Left ventricle myocardium inferior (tissue), 1 donor: ENCODE measurements at places on chromosomes 2 and 18. TPM values are rescaled to one million over a fixed set of nuclear protein-coding genes. Genes with fewer than 3 reads are reported as not detected.

- peaks cover 58% of the 10 kb centered on the region for H3K4me1 ChIP-seq
- H3K27ac ChIP-seq = no peak overlapping the region
- no peaks in the 10 kb centered on the region for H3K27me3 ChIP-seq
- DNase-seq = no peak
- H3K36me3 ChIP-seq = peaks cover 6% of the 10 kb centered on the region
- no peak overlapping the region for H3K4me3 ChIP-seq
Observed at GRCh38 chr2:29117636-29118303, 2.6 kb downstream of the CLIP4 start.

- no peak for DNase-seq
- no peaks in the 10 kb centered on the region for H3K27me3 ChIP-seq
- no peak overlapping the region for H3K4me3 ChIP-seq
- no peak overlapping the region for H3K27ac ChIP-seq
- no peaks in the 10 kb centered on the region for H3K4me1 ChIP-seq
- H3K36me3 ChIP-seq = no peaks in the 10 kb centered on the region
Observed at GRCh38 chr2:204706939-204707338, 161.7 kb downstream of the PARD3B start.

DNA sequence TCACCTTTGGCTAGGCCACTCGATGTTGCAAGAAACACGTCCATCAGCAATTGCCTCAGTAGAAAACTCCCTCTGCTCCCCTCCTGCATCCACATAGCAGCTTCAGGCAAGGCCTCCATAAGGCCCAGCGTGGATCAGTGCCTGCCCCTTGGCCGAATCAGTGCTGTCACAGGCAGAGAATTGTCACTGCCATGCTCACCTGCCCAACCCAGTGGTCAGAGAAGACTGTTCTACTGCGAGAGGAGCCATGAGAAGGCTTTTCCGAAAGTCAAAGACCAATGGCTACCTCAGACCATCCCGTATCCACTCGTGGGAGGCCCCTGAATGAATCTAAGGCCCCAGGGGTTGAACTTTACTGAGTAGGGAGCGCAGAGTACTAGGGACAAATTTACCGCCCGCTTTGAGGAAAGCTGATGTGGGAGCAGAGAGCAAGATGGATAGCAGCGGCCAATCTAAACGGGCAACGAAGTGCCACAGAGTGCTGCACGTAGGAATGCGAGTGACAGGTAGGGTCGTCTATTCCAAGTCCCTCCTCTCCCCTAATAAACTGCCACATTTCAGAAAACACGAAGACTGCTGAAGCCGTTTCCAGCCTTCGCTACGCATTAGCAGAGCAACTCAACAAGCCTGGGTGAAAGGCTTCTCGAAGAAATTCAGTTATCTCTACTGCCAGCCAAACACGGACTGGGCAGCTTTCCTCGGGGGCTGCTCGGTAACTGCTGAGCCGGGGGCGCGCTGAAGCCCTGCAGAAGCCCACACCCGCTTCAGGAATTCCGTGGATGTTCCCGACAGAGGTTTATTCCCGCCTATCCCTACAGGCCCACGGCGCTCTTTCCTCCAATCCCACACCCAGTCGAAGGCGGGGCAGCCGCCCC lies 968 bp upstream of the RALBP1 start:
- no peaks in the 10 kb centered on the region for H3K27me3 ChIP-seq
- peaks cover 12% of the 10 kb centered on the region for H3K36me3 ChIP-seq
- peak overlapping the region; percentile 93 for H3K4me3 ChIP-seq
- peaks cover 34% of the 10 kb centered on the region for H3K4me1 ChIP-seq
- H3K27ac ChIP-seq = peak overlapping the region; percentile 99
- no peak for DNase-seq

- H3K4me3 ChIP-seq = no peak overlapping the region
- H3K27me3 ChIP-seq = no peaks in the 10 kb centered on the region
- H3K4me1 ChIP-seq = no peaks in the 10 kb centered on the region
- no peak overlapping the region for H3K27ac ChIP-seq
- H3K36me3 ChIP-seq = no peaks in the 10 kb centered on the region
Observed at GRCh38 chr2:75344146-75344545, 144.8 kb upstream of the TACR1 start.

GRCh38 chr2:173874894-173875237 lies 90.3 kb downstream of the SP3 start:
- H3K4me1 ChIP-seq = no peaks in the 10 kb centered on the region
- DNase-seq = no peak
- no peak overlapping the region for H3K4me3 ChIP-seq

Gene DYTN
- total RNA-seq = not detected

Gene TEKT4
- total RNA-seq = not detected

- no peaks in the 10 kb centered on the region for H3K36me3 ChIP-seq
- no peak overlapping the region for H3K27ac ChIP-seq
- H3K4me1 ChIP-seq = peaks cover 5% of the 10 kb centered on the region
- no peak overlapping the region for H3K4me3 ChIP-seq
- no peaks in the 10 kb centered on the region for H3K27me3 ChIP-seq
Observed at GRCh38 chr2:149064856-149065630, 26.5 kb downstream of the LYPD6B start.

- H3K27ac ChIP-seq = peak overlapping the region; percentile 90
- no peaks in the 10 kb centered on the region for H3K27me3 ChIP-seq
- peak overlapping the region; percentile 98 for H3K4me3 ChIP-seq
- peaks cover 67% of the 10 kb centered on the region for H3K4me1 ChIP-seq
- H3K36me3 ChIP-seq = no peaks in the 10 kb centered on the region
Observed at GRCh38 chr18:62186499-62186773, 420 bp downstream of the PIGN start.

Gene SOWAHC
- total RNA-seq = 2.3 TPM

DNA sequence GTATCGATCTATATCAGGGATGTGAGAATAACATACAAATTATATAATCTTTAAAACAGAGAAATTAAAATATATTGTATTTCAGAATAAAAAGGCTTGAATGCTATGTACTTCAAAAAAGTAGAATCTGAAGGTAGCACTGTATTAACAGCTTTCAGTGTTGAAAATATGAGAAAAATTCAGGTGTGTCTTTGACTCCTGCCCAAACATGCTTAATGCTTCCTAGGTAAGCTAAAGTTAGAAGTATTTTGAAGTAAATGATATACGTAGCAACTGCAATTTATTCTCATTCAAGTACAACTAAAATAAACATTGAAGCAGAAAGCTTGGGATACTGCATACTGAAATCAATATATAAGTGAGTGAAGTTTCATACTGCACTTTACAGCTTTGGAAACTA lies 1082.0 kb upstream of the ACVR2A start:
- no peak overlapping the region for H3K4me3 ChIP-seq
- H3K27ac ChIP-seq = no peak overlapping the region
- no peaks in the 10 kb centered on the region for H3K36me3 ChIP-seq
- no peaks in the 10 kb centered on the region for H3K27me3 ChIP-seq

DNA sequence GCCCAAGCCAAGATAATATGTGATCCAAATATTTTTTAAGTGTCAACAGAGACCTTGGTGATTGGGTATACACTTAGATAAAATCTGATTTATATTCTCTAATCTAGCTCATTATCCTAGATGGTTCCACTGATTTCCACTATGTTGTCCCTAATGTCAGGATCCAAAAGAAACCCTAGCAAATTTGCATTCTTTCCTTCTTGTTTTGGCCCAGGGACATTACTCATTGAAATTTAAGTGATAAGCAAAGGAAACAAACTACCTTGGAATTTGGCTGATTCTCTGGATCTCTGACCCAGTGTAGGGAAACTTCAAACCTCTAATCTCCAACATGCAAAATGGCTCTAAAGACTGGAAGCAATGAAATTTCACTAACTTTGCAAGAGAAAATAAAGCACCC lies 179.8 kb upstream of the MEIS1 start:
- peaks cover 34% of the 10 kb centered on the region for H3K27me3 ChIP-seq
- no peak for DNase-seq
- no peak overlapping the region for H3K27ac ChIP-seq
- no peaks in the 10 kb centered on the region for H3K4me1 ChIP-seq
- H3K4me3 ChIP-seq = no peak overlapping the region

DNA sequence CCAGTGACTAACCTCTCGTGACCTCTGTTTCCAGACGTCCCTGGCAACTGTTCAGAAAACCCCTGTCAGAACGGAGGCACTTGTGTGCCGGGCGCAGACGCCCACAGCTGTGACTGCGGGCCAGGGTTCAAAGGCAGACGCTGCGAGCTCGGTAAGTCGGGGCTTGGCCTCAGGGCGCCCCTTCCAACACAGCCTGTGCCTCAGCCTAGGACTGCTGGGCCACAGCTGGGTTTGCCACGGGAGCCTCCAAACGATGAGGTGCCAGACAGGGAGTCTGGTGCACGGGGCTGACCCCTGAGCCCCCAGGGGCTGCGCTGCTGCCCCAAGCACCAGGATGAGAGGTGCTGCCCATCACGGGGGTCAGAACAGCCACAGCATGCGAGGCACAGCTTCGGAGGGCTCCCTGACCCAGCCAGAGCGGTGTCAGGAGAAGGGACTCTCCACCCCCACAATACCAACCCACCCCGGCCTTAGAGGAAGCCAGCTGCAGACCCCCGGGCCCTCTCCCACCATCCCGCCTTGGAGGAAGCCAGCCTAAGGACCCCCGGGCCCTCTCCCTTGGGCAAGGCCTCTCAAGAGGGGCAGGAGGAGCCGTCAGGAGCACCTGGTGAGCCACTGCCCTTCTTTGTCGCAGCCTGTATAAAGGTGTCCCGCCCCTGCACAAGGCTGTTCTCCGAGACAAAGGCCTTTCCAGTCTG lies 20.3 kb downstream of the MTERF4 start:
- no peaks in the 10 kb centered on the region for H3K27me3 ChIP-seq
- no peak overlapping the region for H3K4me3 ChIP-seq
- no peak for DNase-seq
- H3K4me1 ChIP-seq = peaks cover 10% of the 10 kb centered on the region
- H3K27ac ChIP-seq = no peak overlapping the region

Gene ACTG2
- 1.6 TPM for total RNA-seq

DNA sequence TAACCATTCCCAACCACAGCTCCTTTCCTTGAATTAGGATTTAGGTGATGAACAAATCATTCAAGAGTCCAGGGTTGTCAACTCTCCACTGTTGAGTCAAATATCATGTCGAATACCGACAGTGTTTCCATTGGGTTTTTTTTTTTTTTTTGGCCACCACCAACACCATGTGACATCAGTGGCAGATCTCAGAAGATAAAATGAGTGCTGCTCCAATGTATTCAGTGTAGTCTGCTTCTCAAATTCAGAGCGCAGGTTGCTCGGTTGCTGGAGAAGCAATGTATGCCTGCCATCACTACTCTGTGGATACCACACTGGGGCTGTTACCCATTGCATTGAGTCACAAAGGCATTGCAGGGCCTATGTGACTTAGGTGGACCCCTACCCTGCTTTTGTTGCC lies 10.8 kb upstream of the ATL2 start:
- peaks cover 10% of the 10 kb centered on the region for H3K27me3 ChIP-seq
- no peak for DNase-seq
- no peaks in the 10 kb centered on the region for H3K36me3 ChIP-seq
- no peak overlapping the region for H3K27ac ChIP-seq
- no peaks in the 10 kb centered on the region for H3K4me1 ChIP-seq

DNA sequence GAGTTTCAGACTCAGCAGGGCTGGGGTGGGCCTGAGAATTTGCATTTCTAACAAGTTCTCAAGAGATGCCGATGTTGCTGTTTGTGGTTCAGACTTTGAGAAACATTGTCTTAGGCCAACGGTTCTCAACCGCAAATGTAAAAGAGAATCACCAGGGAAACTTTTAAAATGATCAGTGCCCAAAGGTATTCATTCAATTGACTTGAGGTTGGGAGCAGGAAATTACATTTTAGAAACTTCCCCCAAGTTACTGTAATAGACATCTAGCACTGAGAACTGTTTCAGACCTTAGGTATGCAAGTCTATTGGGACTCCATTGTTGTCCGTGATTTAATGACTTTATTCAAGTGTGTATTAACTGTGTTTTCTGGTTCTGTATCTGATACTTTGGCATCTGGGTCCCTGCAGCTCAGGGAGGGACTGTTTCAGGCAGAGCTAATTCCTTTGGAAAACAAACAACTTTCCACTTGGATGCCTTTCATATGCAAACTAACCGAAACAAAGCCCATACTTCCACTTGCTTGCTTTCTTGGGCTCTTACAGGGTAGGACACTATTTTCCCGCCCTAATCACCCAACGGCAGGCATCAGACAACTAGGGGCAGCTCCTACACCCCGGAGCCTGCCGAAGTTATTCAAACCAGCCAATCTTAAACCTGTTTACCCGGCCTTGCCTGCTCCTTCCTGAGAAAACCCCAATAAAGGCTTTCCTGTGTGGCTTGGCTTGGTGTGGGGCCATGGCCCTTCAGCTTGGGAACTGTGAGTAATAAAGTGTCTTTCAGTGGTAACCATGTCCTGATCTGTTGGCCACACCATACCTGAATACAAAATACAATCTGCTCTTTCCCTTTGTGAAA lies 97.6 kb downstream of the POLE4 start:
- peak overlapping the region; percentile 76 for H3K27ac ChIP-seq
- peaks cover 8% of the 10 kb centered on the region for H3K4me1 ChIP-seq
- H3K36me3 ChIP-seq = no peaks in the 10 kb centered on the region
- H3K27me3 ChIP-seq = no peaks in the 10 kb centered on the region
- H3K4me3 ChIP-seq = no peak overlapping the region

DNA sequence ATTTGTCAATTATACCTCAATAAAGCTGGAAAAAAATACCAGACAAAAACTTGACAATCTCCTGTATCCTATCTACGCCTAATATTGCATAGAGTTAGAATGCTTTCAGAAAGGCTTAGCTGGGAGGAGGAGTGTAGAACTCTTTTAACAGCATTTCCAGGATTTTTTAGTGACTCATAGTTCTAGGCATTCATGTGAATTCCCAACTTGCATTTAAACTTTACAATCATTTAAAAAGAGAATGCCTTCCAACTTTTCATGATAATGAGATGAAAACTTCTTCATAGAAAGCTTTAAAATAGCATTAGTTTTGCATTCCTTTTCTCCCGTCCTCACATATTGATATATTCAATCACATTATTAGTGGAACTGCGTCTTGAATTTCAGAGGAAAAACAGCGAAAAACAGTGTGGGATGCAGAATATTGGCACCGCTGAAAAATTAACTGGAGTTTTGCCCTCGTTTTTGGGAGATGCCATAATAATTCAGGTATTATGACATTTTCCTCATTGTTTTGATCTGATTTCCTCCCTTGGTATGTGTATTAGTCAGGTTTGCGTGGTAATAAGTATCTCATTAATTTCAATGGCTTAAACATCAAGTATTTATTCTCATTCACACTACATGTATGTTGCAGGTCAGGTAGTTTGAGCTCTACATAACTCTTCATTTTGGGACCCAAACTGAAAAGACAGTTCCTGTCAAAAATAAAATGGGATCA lies 293.2 kb upstream of the FIGN start:
- no peak overlapping the region for H3K4me3 ChIP-seq
- DNase-seq = no peak
- no peak overlapping the region for H3K27ac ChIP-seq
- H3K36me3 ChIP-seq = no peaks in the 10 kb centered on the region
- no peaks in the 10 kb centered on the region for H3K27me3 ChIP-seq
- peaks cover 3% of the 10 kb centered on the region for H3K4me1 ChIP-seq

Gene RALBP1
- 46.2 TPM for total RNA-seq

Gene NEU2
- not detected for total RNA-seq

DNA sequence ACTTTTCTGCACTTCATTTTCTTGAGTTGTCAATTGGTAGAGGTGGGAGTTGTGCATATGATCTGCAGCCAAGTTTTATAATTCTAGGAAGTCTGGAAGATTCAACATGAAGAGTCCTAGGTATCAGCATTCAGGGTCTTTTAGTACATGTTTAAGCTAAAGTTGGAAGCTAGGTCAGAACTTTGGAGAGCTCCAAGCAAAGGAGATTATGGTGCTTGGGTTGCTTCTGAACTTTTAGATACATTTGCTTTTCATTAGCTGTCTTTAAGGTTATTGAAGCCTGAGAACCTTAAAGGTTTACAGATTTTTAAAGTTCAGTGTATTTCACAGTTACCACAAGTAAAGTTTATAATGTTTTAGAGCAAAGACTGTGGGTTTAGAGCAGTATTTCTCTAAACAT lies 85.5 kb downstream of the EPC2 start:
- peaks cover 8% of the 10 kb centered on the region for H3K4me1 ChIP-seq
- no peak overlapping the region for H3K4me3 ChIP-seq

- H3K4me3 ChIP-seq = no peak overlapping the region
- H3K36me3 ChIP-seq = no peaks in the 10 kb centered on the region
- DNase-seq = no peak
- H3K27ac ChIP-seq = no peak overlapping the region
Observed at GRCh38 chr2:129620411-129620810, 359.1 kb upstream of the RAB6C start.
